ENCODE measurements at places on chromosomes 5 and 9.

GRCh38 chr9:75071530-75072122 is 16.3 kb downstream of the NMRK1 start:
- no peak for DNase-seq

DNA sequence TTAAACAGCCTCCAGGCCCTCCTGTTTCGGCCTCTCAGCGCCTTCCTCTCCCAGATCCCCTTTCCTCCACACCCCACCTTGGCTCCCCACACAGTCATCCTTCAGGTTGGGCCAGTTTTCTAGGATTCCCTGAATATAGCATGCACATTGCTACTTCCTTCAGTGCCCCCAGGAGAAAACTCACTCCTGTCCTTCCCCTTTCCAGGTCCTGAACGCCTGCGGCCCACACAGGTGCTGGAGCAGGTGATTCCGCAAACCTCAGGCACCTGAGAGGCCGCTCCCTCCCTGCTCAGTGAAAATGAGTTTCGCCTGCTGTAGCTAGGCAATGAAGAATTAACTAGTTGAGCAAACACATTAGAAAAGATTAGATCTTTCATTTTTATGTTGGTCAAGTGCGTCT is 185.0 kb downstream of the MED10 start:
- no peak for DNase-seq

DNA sequence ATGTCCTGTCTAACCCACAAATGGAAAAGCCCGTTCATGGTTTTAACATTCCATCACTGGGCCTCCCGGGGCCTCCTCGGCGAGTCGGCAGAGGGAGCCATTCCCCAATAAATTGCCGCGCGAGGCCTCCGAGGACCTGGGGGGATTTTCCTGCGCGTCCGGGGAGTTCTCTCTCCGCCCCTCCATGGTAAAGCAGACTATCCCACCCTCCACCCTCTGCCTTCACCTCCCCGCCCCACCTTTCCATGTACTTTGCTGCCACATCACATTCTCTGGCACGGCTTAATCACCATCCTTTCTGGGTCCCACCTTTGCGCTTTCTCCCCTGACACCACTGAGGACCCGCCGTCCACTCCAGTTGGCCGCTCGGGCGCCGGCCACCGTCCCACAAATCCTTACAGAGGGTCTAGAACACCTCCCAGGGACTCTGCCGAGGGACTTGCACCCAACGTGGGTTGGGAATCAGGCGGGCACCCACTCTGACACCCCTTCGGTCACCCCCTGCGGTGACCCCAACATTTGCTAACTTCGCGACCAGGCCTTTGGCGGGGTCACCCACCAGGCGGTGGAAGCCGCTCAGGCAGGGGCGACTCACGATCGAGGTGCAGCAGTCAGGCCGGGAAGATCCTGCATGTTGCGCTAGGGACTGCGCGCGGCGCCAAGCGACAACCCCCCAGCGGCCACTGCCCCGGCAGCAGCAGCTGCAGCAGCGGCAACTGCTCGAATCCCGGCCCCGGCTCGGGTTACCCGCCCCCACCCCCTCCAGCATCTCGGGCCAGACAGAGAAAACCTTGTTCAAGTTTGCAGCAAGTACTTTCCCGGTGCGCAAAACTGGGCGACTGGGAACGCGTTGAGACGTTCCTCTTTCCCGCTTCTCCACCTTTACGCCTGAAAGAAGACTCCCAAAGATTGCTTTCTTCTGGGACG is at the start of gene MEGF10:
Gene MEGF10, plus strand, starts transcription at position 778 of the 927 bp plus-strand sequence. CDS start 40,513 bp downstream, outside the sequence.
- no peak for DNase-seq

- no peak for DNase-seq
Observed at GRCh38 chr5:75637949-75638348, 26.7 kb downstream of the ANKDD1B start.

GRCh38 chr5:14557791-14558415 is 23.7 kb upstream of the OTULINL start:
- DNase-seq, result no peak

GRCh38 chr5:173231996-173232498 is 3.0 kb downstream of the NKX2-5 start:
- no peak for DNase-seq

- no peak for DNase-seq
Observed at GRCh38 chr5:142627383-142628217, 58.3 kb downstream of the FGF1 start.

- no peak for DNase-seq
Observed at GRCh38 chr9:79131246-79131774, 440.5 kb upstream of the TLE4 start.

DNA sequence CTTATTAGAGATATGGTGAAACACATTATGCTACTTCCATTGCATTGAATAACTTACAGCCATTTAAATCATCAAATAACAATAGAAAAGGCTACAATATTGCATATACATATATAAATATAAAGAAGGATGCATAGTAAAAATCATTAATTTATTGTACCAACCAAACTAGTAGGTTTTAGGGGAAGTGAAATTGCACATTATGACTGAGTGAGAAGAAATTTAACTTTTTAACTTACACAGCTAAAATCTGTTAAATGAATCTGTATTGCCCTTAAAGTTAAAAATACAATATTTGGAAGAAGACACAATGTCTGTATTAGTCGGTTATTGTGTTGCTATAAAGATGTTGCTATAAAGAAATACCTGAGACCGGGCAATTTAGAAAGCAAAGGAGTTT is 2073.7 kb upstream of the ACO1 start:
- no peak for DNase-seq
